ENCODE measurements at places on chromosomes 16 and 17. TPM values are rescaled to one million over a fixed set of nuclear protein-coding genes. Genes with fewer than 3 reads are reported as not detected.

Gene IRX5
- not detected for total RNA-seq

Gene USP31
- 5.3 TPM for total RNA-seq

Gene C16orf95
- 10.5 TPM for total RNA-seq

Gene KRT28
- not detected for total RNA-seq

DNA sequence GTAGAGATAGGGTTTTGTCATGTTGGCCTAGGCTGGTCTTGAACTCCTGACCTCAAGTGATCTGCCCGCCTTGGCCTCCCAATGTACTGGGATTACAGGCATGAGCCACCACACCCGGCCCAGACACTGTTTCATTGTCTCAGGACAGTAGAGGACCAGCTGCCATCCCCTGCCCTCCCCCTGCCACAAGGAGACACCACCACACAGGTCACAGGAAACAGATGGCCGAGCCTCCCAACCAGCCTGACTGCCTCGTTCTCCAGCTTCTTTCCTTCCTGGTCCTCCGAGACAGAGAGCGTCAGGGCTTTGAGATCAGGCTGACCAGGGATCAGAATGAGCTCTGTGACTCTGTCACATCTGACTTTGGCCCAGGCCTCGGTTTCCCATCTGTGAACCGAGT, 20.8 kb upstream of the RNPS1 start:
- no peak for DNase-seq

All from GM12878 (cell line).